Central memory CD4-positive, alpha-beta T cell (primary cell): ENCODE measurements at places on chromosomes 2 and 18.

- DNase-seq: no peak
These were observed 172.2 kb upstream of the RASGRP3 start for GRCh38 chr2:33304032-33304864.

DNA sequence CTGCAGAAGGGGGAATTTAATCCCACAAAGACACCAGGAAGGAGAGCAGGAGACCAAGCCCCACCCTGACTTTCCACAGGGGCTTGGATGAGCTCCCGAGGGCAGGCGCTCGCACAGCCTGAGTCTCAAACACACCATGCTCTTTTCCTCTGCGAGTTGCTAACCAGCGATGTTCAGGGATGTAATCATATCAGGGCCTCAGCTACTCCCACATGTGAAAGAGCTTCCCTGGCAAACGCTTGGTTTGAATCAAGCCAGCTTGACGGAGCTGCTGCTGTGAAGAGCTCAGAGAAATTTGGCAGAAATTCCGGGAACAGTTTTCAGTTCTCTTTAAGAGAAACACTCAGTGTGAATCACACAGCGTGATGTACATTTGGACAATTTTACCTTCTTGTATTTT, 385.8 kb downstream of the GALR1 start:
- DNase-seq: no peak

- no peak for DNase-seq
These were observed 36.9 kb upstream of the NT5C1B start for GRCh38 chr2:18626256-18626668.

DNA sequence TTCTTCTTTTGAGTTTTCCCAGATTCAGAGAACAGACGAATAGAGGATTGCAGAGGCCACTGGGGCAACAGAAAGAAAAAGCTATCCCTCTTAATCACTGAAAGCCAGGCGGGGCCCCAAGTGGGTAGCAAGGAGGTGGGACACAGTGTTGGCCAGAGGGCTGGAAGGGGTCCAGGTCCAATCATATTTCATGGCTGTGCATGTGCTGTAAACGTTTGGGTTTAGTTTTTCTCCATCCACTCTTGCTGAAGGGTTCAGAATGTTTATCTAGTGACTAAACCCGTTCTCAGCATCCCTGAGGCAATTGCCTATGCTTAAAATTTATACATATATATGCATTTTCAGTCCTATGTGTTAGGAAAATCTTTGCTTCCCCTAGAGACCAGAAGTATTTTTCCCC, 99.4 kb upstream of the EPHA4 start:
- no peak for DNase-seq

- no peak for DNase-seq
These were observed 390.2 kb upstream of the SETBP1 start for GRCh38 chr18:44290366-44290977.

- no peak for DNase-seq
These were observed 489.3 kb upstream of the CHST9 start for GRCh38 chr18:27674411-27674810.

DNA sequence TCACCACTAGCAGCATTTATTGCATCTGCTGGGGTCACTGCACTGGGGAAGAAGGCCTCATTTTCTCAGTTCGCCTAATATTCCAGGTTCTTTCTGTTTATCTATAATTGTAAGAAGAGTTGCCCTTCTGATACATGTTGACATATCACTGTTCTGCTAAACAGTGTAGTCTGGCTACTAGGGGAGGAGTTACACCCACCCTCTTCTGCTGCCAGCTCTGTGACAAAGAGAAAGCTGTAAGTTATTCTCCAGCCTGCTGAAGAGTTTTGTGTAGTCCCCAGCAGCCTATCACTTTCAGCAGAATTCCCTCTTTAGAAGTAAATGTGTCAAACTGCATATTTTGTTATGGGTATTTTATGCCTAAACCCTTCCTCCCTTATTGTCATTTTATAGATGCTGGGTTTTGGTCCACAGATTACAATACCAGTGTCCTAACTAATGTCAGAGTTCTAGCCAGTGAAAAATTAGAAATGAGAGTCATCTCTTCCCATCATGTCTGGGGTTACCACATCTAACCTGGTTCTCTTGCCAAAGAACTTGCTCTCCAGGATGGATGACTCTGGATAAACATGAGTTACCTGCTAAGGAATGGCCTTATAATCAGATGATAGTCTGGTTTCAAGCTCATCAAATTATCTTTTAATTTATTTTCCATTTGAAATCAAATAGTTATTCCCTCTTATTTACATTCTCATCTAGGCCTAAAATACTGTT, 5.6 kb upstream of the MBOAT2 start:
- DNase-seq: no peak

GRCh38 chr18:23612434-23613090, 26.3 kb upstream of the NPC1 start:
- no peak for DNase-seq

- DNase-seq: no peak
These were observed 9.7 kb upstream of the NMUR1 start for GRCh38 chr2:231539991-231540390.

DNA sequence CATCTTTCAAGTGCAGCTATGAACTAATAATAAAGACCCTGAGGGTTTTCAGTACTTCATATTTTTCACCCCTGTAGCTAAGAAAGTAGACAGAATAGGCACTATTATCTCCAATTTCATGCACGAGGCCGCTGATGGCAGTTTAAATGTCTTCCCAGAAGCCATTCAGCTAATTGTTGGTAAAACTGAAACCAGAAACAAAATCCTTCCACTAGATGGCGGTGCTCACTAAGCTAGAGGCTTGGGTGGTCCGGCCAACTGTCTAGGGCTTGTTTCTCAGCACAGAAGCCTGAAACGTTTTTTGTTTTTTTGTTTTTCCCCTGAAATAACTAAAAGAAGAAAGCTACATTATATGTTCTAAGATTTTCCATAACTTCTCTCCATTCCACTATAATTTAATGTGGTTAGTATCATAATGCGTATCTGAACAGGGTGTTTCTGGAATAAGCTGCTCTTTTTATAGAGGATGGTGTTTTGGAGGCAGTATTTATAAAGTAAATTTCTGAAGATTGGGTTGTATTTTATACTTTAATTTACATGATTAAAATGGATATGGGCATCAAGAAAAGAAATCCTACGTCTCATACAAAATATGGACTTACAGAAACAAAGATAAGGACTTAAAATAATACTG, 159.4 kb downstream of the PIK3C3 start:
- peak; percentile 32 for DNase-seq

DNA sequence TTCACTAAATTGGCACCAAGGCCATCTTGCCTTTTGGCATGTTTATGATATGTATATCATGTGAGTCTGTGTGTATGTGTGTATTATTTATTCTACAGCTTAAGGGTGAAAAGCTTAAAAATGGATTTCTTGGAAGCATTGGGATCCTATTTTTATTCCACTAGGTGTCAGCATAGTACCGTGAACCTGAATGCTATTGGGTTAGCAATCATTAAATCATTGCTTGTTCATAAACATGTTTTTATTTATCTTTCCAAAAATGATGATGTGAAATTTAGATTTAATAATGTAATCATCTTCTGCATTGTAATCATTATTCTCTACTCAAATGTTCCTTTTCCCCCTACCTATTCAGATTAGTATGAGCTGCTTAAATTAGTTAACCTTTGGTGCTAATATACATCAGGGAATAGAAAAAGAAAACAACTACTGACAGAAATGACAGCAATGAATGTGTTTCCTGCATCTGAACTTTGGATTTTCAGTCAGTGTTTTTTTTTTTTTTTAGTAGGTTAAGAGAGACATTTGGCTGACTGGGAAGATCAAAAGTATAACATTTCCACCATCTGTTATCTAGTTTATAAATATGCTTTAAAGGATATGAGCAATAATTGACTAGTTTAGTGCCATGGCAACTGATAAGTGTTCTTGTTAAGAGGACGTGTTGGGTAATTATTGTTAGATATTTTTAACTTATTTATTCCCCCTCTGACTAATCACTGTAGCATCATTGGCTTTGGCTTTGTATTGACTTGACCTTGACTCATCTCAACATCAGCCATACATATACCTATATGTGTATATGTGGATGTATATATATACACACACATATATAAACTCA, 14.1 kb upstream of the ZSWIM2 start:
- DNase-seq: no peak

DNA sequence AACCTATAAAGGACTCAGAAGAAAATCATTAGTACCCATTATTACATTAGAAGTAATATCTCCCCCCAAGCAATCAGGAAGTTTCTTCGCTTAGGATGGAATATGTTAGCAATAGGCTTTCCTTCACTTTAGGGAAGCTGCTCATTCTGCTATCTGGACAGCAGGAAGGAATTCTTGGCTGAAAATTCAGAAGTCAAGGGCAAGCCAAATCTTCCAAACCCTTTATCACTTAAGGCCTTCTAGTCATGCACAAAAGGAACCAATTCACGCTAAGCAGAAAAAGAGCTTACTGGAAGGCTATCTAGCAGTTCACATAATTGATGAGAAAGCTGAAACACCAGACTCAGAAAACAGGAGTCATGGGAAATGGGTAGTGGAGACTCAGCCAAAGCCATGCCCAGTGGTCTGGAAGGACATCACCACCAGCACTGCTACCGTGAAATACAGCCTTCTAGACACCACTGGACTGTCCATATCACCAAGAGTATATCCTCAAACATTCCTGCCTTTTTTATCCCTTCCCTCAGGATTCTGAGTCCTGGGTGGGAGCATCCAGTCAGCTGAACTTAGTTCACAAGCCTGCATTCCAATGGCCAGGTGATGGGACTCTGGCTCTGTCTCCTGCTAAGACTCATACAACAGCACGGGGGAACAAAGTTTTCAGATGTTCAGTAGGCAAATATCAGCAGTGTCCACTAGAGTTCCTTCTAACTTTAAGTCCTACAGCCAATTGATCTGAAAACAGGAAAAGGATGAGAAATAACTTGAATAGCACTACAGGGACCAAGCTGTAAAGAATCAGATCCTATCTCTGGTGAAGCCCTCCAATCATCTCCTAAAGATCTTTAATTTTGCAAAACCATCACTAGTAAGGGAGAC, 14.8 kb upstream of the ADAM17 start:
- no peak for DNase-seq

DNA sequence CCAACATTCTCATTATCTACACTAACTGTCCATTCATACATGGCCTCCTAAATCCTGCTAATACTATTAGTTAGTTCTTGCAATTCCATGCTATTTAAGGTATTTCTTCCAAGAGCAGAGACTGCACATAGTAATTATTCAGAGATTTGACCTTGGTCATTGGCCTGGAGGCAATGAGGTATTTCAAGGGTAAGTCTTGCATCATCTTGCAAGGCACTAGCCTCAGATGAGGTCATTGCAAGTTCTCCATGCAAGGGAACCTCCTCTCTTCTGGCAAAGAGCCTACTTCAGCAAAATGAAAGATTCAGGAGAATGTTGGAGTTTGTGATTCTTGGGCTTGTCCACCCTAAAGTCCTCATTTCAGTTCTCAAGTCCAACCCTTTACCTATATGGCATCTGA, 48.5 kb upstream of the IKZF2 start:
- DNase-seq: no peak

GRCh38 chr2:138689705-138690104, 90.5 kb downstream of the NXPH2 start:
- DNase-seq: no peak

DNA sequence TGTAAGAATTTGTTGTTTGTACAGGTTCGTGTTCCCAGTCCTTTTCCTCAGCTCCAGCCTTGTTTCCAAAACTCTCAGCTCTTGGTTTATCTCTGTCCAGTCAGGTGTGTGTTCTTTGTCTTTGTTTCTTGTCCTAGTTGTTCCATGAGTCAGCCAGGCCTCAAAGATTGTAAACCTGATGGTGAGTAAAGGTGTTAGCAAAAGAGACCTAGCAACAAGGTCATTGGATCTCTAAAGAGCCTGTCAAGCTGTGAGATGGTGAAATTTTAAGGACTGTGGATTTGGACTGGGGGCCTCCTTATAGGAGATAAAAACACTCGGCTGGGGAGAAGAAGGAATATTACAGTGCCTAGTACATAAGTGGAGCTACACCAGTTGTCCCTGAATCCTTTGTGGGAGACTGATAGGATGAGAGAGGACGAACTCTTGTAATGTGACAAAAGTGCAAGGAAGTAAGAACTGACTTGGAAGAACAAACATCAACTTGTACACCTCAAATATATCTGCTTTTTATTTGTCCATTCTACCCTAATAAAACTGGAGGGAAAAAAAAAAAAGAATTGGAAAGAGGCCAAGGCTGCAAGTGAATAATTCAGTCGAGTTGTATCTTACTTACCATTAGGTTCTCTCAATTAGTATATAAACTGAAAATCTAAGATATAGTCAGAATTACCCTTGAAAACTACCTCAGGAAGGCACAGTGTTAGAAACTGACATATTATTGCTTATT, 37.2 kb downstream of the ITGA6 start:
- DNase-seq: no peak

GRCh38 chr2:237661270-237661669, 33.9 kb downstream of the LRRFIP1 start:
- DNase-seq: no peak

DNA sequence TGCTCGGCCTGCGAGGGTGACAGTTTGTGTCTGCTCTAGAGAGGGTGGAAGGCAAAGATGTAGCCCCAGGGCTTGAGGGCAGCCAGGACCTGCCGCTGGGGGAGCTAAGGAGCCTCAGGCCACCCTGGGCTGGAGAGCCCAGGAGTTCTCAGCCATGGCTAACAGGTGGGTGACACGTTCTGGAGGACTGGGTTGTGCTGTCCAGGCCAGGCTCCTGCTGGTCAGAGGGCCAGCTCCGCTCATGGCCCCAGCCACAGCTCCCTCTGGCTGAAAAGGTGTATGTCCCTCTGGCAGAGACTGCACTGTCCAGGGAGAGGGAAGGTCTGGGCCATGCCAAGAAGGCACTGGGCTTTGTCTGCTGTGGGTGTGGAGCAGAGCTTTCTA, 19.2 kb downstream of the TMEM185B start:
- no peak for DNase-seq

GRCh38 chr2:177745531-177745930, 327.0 kb downstream of the PDE11A start:
- DNase-seq: no peak

- no peak for DNase-seq
These were observed 548.8 kb upstream of the SLC39A10 start for GRCh38 chr2:195108182-195108581.

GRCh38 chr2:196286821-196287220, 115.4 kb upstream of the STK17B start:
- DNase-seq: no peak

DNA sequence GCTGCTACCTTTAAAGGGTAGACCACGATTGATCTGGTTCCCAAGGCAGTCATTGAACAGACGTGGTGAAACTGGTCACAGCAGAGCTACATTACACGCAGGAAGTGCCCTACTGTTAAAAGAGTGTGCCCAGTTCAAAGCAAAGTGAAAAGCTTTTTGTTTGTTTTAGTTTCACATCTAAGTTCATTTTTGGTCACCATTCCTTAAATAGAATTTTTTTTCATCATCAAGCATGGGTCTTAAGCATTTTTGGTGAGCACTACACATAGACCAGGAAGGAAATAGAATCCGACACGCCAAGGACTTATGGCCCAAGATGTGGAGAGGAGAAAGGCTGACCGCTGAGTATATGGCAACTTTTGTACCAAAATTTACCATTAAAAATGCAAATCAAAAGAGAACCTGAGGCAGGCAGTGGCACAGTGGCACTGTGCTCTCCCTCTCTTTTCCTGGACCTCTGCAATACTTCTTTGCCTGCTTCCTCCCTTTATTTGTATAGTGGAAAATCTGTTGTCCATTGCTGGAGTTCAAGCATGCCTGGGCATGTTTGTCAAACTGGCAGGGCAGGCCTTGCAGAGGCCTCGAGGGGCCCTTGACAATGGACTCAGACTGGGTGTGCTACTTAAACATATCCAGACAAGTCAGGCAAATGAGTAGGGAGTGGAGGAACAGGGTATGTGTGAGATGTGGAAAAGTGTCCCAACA, 42.6 kb upstream of the HNRNPA3 start:
- no peak for DNase-seq

GRCh38 chr18:32552421-32553030, 81.8 kb upstream of the GAREM1 start:
- peak; percentile 48 for DNase-seq
